Activated CD8-positive, alpha-beta memory T cell treated with anti-CD3 and anti-CD28 coated beads, Interleukin-2, amount 10 ng/mL, durations not matched to agents 7 days and 5 days (primary cell): ENCODE measurements at places on chromosomes 12 and 14.
A peak's percentile ranks its signal among the peaks of the same experiment; 100 is the strongest.

- H3K27me3 ChIP-seq, result no peaks in the 10 kb centered on the region
- no peak overlapping the region for H3K4me3 ChIP-seq
- H3K4me1 ChIP-seq, result no peaks in the 10 kb centered on the region
- no peak overlapping the region for H3K27ac ChIP-seq
These were observed 707.3 kb upstream of the FOXG1 start for GRCh38 chr14:28059254-28059653.

GRCh38 chr12:111482462-111482861 is 76.7 kb downstream of the SH2B3 start:
- no peak for DNase-seq
- H3K4me3 ChIP-seq, result no peak overlapping the region
- H3K36me3 ChIP-seq, result peaks cover 18% of the 10 kb centered on the region
- H3K27me3 ChIP-seq, result no peaks in the 10 kb centered on the region
- H3K27ac ChIP-seq, result no peak overlapping the region

DNA sequence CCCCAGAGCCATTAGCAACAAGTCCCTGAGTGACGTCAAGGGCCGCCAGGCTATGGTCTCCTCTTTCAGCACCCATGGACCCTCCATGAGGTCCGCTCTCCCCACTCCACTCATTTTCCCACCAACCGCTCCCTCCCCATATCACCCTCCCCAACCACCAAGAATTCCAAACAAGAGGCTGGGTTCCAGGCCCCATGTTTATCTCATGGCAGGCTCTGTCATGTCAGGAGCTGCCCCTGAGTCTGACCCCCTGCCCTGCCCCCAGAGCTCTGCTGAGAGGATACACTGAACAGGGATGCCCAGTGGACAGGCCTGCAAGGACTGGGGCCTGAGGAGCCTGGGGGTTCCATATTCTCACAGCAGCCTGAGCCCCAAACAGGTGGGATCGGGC is 21.6 kb upstream of the SMUG1 start:
- H3K4me1 ChIP-seq, result peaks cover 10% of the 10 kb centered on the region
- no peak overlapping the region for H3K4me3 ChIP-seq
- no peak for DNase-seq

DNA sequence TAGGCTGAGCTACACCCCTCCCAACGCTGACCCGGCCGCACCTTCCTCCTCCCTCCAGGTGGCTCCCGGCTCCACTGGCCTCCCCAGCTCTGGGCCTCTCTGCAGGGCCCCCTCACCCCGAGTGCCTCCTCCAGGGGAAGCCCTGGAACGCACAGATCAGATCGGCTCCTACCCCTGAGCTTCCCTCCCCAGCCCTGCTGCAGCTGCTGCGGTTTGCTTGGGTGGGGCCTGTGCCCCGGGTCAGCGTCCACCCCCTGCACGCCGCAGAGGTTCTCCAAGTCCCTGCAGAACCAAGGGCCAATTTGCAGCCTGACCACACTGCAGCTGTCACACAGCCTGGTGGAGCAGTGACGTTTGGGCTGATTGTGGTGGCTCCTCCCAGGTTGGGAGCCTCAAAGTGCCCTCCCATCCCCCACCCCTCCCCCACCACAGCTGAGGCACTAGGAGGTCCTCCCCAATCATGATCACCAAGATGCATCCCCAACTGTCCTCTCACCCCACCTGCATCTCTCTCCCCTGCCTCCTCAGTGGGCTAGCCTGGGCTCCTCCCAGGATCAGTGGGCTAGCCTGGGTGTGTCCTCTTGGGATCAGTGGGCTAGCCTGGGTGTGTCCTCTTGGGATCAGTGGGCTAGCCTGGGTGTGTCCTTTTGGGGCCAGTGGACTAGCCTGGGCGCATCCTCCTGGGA is 12.8 kb upstream of the FBRSL1 start:
- peaks cover 27% of the 10 kb centered on the region for H3K4me1 ChIP-seq
- no peaks in the 10 kb centered on the region for H3K36me3 ChIP-seq
- peak overlapping the region; percentile 46 for H3K27ac ChIP-seq
- no peaks in the 10 kb centered on the region for H3K27me3 ChIP-seq
- H3K4me3 ChIP-seq, result no peak overlapping the region

GRCh38 chr12:26555139-26555538 is 277.9 kb downstream of the ITPR2 start:
- H3K4me1 ChIP-seq, result peaks cover 20% of the 10 kb centered on the region
- H3K36me3 ChIP-seq, result peaks cover 20% of the 10 kb centered on the region
- H3K4me3 ChIP-seq, result no peak overlapping the region
- no peak for DNase-seq
- H3K27me3 ChIP-seq, result no peaks in the 10 kb centered on the region

DNA sequence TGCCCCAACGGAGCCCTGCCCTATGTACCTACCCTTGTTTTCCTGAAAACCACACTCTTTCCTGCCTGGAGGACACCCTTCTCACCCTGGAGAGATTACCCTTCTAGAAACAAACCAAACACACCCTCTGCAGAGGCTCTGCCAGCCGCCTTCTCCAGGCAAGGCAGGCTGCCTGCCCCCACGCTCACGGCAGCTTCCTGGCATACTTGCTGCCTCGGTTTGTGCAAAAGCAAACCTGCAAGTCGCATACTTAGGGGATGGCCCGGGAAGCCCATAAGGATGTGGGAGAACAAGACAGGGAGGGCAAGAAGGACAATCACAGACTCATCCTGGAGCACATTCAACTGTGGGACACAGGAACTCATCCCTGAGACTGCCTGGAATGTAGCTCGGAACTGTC is 154.0 kb upstream of the DIO3 start:
- no peaks in the 10 kb centered on the region for H3K4me1 ChIP-seq
- H3K27ac ChIP-seq, result no peak overlapping the region
- DNase-seq, result no peak
- H3K27me3 ChIP-seq, result no peaks in the 10 kb centered on the region

GRCh38 chr12:40971911-40972310 is 216.2 kb upstream of the PDZRN4 start:
- no peak for DNase-seq
- no peak overlapping the region for H3K27ac ChIP-seq
- no peaks in the 10 kb centered on the region for H3K27me3 ChIP-seq
- no peak overlapping the region for H3K4me3 ChIP-seq
- H3K4me1 ChIP-seq, result no peaks in the 10 kb centered on the region
- no peaks in the 10 kb centered on the region for H3K36me3 ChIP-seq

DNA sequence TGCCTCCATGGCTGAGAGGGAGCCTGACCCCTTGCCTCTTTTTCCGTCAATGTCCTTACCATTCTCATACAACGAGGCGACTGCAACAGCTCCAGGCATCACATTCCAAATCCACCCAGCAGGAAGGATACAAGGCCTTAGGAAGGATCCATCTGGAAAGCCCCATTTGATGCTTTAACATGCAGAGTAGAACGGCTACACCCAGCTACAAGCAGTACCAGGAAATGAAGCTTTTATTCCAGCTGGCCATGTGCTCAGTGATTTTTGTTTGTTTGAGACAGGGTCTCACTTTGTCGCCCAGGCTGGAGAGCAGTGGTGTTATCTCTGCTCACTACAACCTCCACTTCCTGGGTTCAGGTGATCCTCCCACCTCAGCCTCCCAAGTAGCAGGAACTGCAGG is 124.8 kb downstream of the TMEM132D start:
- no peak overlapping the region for H3K4me3 ChIP-seq
- H3K27ac ChIP-seq, result no peak overlapping the region
- DNase-seq, result no peak
- no peaks in the 10 kb centered on the region for H3K27me3 ChIP-seq

GRCh38 chr14:51473351-51473750 is 178.4 kb upstream of the FRMD6 start:
- no peaks in the 10 kb centered on the region for H3K4me1 ChIP-seq
- no peak overlapping the region for H3K4me3 ChIP-seq
